ENCODE measurements at places on chromosomes 16 and 17.

- no peak for DNase-seq
Observed at GRCh38 chr17:40101367-40102210, 1.2 kb upstream of the NR1D1 start.

DNA sequence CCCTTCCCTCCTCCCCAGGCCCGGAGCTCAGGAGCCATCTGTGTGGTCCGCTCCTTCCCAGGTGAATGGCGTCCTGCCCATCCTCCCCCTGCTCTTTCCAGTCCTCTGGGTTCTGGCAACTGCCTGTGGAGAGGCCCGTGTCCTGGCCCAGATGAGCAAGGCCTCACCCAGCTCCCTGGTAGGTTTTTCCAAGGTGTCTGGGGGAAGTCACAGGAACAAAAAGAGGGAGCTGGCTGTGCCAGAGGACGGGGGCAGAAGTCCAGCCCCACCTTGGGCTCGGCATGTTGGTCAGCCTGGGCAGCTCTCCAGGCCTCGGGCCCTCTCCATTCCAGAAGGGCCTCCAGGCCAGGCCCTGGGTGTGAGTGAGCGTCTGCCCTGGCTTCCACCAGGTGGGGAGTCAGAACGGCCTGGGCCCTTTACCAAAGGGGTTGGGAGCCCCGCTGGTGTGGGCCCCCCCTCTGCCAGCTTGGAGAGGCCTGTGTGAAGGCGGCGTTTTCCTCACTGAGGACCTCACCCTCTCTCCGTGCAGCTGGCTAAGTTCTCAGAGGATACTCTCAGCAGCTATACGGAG is 25.1 kb downstream of the CASKIN2 start:
- no peak for DNase-seq

- no peak for DNase-seq
Observed at GRCh38 chr16:46891910-46892309, 7.7 kb downstream of the GPT2 start.

- no peak for DNase-seq
Observed at GRCh38 chr17:45060382-45060796, 728 bp upstream of the NMT1 start.

DNA sequence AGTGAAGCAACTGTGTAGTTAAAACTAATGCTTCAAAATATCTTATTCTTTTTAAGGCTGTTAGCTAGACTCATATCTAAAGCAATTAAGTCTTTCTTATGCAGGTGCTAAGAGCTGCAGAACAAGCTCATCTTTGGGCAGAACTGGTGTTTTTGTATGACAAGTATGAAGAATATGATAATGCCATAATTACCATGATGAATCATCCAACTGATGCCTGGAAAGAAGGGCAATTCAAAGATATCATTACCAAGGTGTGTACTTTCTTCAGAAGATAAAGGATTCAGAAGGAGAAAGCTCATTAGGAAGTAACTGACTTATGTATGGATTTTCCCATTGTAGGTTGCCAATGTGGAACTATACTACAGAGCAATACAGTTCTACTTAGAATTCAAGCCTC is 23.9 kb downstream of the PTRH2 start:
- DNase-seq = no peak

GRCh38 chr17:38601539-38602351 is 4.0 kb downstream of the SRCIN1 start:
- DNase-seq = no peak

GRCh38 chr16:78505544-78506366 is 406.3 kb downstream of the WWOX start:
- no peak for DNase-seq

DNA sequence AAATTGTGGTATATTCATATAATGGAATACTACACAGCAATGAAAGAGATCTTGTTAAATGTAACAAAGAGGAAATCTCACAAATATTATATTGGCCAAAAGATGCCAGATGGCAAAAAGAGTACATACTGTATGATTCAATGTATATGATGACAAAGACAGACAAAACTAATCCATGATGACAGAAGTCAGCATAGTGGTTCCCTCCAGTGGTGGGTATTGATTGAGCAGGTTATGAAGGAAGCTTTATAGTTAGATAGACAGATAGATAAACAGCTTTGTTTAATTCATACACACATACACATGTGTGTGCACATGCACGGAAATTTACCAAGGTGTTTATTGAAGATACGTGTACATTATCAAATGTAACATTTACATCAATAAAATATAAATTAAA is 74.4 kb upstream of the SMIM36 start:
- no peak for DNase-seq

DNA sequence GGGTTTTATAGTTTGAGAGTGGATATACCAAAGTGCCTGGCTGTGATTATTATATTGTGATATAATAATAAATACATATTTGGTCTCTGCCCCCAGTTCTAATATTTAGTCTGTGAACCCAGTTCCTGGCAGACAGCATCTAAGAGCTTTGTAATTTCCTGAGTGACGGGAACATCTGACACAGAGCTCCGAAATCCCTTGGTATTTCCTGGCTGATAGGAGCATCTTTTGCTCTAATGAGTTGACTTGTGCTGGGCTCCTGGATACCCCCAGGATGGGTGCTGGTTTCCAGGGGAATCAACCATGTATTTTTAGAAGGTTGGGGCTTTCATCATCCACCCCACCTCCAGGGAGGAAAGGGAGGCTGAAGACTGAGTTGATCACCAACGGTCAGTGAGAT is 187.3 kb downstream of the CDH13 start:
- no peak for DNase-seq

DNA sequence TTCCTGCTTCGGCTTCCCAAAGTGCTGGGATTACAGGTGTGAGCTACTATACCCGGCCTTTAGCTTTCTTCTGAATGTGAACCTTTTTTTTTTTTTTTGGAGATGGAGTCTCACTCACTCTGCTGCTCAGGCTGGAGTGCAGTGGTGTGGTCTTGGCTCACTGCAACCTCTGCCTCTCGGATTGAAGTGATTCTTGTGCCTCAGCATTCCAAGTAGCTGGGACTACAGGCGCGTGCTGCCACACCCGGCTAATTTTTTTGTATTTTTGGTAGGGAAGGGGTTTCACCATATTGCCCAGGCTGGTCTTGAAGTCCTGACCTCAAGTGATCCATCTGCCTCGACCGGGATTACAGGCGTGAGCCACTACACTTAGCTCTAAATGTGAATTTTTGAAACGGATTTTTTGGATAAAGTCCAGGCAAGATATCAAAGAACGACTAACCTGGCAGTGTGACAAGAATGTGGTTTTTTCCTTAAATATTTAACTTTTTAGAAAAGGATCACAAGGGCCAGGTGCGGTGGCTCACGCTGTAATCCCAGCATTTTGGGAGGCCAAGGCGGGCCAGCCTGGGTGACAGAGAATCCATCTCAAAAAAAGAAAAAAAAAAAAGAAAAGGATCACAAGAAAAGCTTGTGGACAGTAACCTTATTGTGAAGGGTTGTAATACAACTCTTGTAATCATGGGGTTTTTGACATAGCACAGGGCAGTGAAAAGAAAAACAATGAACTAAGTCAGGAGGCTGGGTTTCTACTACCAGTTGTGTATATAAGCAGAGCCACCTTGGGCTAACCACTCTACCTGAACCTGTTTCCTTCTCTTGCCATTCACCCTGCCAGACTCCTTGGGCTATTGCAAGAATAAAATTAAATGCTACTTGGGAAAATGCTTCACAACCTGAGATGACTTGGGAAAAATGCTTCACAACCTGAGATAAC is 6.2 kb downstream of the BRCA1 start:
- DNase-seq = no peak

DNA sequence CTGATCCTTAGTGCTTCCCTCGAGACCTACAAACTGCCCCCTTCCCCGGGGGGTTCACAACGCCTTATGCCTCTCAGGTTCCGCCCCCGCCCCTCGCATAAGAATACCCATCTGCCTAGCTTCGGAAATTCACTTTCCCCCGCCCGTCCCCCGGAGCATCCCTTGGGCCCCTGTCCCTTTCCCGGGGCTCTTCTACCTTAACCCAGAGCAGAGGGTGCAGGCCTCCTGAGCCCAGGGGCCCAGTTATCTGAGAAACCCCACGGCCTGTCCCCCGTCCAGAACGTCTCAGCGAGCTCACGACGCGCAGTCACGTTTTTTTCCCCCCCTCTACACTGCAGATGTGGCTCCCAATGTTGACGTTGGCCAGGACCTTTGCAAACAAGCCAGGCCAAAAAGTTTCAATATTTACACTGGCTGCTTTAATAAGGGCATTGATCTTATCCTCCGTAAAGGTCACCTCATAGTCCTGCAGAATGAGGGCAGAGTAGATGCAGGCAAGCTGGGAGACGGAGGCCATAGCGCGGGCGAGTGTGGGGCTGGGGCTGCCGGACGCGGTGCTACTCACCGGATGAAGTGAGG is 1.4 kb upstream of the NBR1 start:
- DNase-seq = no peak

- no peak for DNase-seq
Observed at GRCh38 chr16:59701963-59702930, 968.1 kb upstream of the GOT2 start.

- no peak for DNase-seq
Observed at GRCh38 chr17:80949451-80950421, 41.9 kb upstream of the CHMP6 start.

GRCh38 chr16:69741519-69741918 is 13.2 kb downstream of the NOB1 start:
- DNase-seq = no peak

- DNase-seq = no peak
Observed at GRCh38 chr17:69696650-69697049, 282.2 kb downstream of the MAP2K6 start.

GRCh38 chr16:81861503-81861902 is 82.4 kb downstream of the PLCG2 start:
- DNase-seq = no peak

Data from stimulated activated CD8-positive, alpha-beta memory T cell treated with anti-CD3 and anti-CD28 coated beads, Interleukin-7, amount 100 ng/mL, for 48 hours (primary cell).